ENCODE measurements at places on chromosomes 12 and 14.

DNA sequence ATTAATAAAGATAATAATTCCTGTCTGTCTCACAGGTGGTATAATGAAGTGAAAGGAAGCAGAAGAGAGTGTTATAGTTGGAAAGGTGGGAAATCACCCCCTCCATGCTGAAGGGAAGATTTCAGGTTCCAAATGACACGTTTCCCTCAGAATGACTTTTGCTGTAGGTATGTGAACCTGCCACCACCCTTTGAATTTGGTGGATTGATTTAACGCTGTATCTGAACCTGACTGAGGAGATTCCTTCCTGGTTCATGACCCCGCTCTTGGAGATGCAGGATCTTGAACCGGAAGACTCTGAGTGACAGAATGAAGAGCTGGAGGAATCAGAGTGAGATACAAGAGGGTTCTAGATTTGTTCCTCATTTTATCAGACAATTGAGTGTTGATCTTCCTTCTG, 20.3 kb upstream of the EMP1 start:
- no peak for DNase-seq

DNA sequence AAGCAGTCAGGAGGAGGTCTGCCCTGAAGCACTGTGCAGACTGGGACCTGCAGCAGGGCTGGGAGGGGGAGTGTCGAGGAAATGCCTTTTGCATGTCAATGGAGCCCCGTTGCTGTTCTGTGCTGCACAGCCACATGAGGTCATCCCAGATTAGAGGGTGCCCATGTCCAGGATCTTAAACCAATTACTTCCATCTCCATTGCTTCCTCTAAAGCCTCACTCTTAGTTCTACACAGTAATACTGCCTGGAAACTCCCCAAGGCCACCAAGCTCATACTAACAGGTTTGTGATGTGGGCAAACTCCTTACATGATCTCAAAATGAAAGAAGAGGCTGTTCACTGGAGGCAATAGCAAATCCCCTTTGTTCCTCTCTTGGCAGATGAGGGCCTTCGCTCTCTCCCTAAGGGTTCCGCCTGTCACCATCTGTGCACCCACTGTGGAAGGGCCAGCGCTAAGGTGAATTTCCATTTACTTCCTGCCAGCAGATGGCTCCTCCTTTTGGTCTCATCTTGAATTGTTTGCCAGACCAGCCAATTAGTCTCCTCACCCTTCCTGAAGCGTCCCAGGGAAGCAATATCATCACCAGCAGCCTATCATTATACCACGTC, 35.4 kb upstream of the LTA4H start:
- no peak for DNase-seq

DNA sequence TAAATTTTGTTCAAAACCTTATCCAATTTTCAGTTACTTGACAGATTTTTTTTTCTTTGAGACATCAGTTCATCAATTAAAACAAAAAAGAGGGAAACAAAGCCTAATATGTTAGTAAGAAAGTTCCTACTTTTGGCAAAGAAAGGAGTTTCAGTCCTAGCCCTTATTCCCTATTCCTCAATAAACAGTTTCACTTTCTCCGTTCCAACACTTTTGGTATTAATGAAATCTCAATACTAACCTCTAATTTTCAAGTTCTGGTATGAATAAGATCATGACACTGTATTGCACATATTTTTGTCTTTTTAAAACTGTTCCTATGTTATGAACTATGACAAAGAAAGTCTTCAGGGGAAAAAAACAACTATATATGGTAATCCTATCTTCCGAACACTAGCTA, 48.4 kb downstream of the RPS6KA5 start:
- DNase-seq, result no peak

DNA sequence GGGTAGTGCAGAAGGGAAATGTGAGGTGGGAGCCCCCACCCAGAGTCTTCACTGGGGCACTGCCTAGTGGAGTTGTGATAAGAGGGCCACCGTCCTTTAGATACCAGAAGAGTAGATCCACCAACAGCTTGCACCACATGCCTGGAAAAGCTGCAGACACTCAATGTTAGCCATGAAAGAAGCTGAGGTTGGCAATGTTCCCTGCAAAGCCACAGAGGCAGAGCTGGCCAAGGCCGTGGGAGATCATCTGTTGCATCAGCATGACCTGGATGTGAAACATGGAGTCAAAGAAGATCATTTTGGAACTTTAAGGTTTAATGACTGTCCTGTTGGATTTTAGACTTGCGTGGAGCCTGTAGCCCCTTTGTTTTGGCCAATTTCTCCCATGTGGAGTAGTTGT, 468.4 kb upstream of the FOXG1 start:
- no peak for DNase-seq

- DNase-seq, result no peak
These were observed 126.9 kb upstream of the PDZRN4 start for GRCh38 chr12:41061192-41061591.

GRCh38 chr14:26934151-26934550, 336.3 kb upstream of the NOVA1 start:
- no peak for DNase-seq

GRCh38 chr12:67658486-67658885, 9.9 kb downstream of the DYRK2 start:
- no peak for DNase-seq

- DNase-seq, result no peak
These were observed 1049.1 kb downstream of the TRHDE start for GRCh38 chr12:73321319-73321718.

DNA sequence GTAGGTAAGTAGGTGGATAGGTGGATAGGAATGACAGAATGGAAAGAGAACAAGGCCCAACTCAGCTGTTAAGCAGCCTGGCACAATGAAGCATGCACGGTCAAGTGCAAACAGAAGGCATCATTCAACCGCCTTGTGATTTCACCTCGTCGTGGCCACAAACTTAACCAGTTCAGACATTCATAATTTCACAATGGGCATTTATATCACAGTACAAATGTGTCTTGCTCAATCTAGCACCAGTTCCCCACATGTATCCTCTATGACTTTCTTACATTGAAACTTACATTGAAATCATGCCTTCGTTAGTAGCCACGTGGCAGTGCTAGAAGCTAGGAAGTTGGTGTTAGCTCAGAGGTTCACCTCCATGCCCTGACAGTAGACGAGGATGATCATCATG, 207.5 kb downstream of the ETV6 start:
- DNase-seq, result no peak

GRCh38 chr12:31989571-31990362, 30.6 kb downstream of the RESF1 start:
- DNase-seq, result no peak

GRCh38 chr14:30158299-30158698, 230.7 kb upstream of the PRKD1 start:
- DNase-seq, result no peak

GRCh38 chr12:17652436-17652835, 437.6 kb downstream of the RERGL start:
- no peak for DNase-seq

GRCh38 chr12:68761901-68762630, 16.1 kb downstream of the SLC35E3 start:
- no peak for DNase-seq

- DNase-seq, result no peak
These were observed 143.6 kb downstream of the DYRK2 start for GRCh38 chr12:67792185-67792584.

DNA sequence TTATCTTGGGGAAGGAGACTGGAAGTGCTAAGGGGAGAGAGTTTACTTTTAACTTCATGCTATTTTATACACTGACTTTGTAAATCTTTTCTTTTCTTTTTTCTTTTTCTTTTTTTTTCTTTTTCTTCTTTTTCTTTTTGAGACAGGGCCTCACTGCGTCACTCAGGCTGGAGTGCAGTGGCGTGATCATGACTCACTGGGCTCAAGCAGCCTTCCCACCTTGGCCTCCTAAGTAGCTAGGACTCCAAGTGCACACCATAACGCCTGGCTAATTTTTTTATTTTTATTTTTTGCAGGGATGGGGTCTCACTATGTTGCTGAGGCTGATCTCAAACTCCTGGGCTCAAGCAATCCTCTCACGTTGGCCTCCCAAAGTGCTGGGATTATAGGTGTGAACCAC, 294.6 kb upstream of the PRICKLE1 start:
- DNase-seq, result no peak

DNA sequence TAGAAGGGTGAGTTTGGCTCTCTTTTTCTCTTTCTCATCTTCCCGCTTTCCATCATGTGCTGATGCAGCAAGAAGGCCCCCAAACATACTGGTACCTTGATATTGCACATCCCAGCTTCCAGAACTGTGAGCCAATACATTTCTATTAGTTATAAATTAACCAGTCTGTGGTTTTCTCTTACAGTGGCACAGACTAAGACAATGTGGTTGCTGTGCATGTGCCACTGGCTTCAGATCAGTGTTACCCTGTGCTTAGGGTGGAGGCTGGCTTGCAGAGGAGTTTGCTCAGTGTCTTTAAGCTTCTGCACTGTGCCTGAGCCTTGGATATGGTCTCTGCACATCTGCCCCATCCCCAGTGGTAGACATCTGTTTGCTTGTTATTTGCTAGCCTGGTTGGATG, 5.5 kb downstream of the IFI27L2 start:
- DNase-seq, result no peak

DNA sequence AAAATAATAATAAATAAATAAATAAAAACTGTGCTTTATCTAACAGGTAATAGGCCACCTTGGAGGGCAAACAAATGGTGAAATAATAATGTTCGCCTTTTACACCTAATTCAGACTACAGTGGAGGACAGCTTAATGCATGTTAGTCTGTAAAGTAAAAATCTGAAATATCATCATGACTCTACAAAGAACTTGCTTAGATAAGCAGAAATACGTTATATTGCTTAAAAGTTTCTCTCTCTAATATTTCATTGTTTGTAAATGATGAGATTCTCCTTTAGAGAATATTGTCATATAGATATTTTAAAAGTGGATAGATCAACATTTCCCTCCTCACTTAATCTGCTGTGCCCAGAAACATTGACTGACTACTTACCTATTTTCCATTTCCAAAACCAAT, 98.7 kb upstream of the PDZRN4 start:
- DNase-seq, result no peak

GRCh38 chr12:88970740-88971139, 381.6 kb downstream of the DUSP6 start:
- no peak for DNase-seq

GRCh38 chr14:55109836-55110235, 19.2 kb upstream of the LGALS3 start:
- DNase-seq, result no peak

- no peak for DNase-seq
These were observed 68.6 kb downstream of the EEA1 start for GRCh38 chr12:92860521-92860920.

GRCh38 chr14:33880330-33880729, 70.5 kb downstream of the EGLN3 start:
- DNase-seq, result no peak

DNA sequence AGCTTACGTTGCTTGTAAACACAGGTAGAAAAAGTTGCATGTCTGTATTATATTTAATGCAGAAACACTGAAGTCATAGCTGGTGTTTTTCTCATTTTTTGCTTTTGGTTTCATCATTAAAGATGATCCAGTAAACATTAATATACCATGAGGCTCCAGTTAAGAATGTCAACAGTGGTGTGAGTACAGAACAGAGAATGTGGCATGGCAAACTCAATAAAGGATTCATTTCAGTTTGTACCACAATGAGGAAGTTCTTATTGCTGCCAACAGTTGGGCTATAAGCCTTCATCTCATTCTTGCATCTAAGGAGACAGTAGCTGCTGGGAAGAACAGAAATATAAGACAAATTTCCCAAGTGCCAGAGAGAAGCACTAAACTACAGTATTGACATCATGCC, 72.1 kb upstream of the ST8SIA1 start:
- no peak for DNase-seq

DNA sequence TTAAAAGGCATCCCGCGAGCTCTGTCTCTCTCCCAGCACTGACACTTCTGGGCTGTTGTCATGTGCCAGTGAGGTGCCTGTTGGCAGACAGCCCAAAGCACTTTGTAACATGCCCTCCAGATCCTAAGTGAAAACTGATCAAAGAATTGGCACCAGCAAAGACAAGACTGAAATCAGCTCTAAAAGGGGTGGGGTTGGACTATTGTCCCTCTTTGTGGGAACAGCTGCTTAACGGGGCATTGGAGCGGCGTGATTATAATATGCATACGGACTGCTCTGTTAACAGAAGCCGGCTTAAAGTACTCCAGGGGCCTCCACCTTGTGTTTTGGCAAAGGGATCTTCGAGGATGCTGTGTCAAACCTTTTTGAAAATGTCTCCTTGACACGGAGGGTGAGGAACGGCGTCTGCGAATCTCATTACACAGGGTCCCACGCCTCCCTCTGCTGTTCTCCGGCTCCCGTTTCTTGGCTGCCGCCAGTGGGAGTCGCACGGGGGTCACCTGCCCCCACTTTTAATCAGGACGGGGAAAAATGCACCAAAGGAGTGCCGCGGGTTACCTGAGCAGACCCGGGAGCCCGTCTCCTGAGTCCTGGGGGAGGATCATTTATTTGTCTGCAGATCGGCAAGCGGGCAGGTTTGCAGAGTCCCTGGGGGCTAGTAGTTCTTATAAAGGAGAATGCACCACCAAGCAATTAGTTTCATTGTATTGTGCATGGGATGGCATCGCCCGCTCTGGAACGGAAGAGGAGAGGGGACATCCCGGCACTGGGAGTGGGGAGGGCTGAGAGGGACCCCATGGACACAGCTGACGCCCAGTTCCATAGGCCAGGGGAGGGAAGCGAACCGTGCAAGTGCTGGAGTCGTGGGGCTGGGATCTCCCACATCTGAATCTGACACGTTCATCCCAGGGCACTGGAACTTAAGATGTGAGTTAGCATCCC, 44.3 kb downstream of the SPRING1 start:
- no peak for DNase-seq

DNA sequence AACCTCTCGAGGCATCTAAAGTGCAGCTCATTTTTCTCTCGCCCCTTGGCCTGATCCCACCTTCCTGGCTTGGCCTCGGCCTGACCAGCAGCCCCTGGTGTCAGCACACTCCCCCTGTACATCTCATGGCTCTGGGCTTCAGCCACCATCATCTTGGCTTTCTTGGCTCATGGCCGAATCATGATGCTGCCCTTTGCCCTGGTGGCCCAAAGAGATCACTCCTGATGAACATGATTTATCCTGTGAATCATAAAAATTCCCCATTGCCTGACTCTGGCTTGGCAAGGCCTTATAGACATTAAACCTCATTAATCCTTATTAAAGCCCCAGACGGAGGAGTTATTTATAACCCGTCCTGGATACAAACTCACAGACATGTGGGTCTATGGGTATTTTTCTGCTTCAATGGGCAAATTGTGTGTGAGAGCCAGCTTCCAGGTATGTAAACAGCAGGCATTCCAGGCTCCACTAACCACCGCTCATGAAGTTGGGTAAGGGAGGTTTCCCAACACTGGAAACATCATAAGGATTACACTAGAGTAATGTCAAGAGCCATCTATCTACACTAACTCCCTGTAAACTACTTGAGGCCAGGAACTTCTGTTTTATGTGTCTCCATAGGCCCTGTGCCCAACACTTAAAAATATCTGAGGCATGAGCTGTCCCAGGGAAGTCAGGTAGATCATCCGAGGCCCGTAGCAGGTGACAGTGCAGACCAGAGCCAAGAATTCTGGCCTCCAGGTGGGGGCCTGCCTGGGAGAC, 171.2 kb downstream of the TTC8 start:
- DNase-seq, result no peak

DNA sequence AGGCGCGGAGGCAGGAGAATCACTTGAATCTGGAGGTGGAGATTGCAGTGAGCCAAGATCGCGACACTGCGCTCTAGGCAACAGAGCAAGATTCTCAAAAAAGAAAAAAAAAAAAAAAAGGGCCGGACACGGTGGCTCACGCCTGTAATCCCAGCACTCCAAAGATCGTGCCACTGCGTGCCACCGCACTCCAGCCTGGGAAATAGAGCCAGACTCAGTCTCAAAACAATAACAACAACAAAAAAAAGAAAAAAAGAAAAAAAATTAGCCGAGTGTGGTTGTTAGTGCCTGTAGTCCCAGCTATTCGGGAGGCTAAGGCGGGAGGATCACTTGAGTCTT, 470 bp upstream of the RPL6 start:
- no peak for DNase-seq

Measured in substantia nigra (tissue), 51 donors.